ENCODE measurements at places on chromosomes 16 and 17. TPM values are rescaled to one million over a fixed set of nuclear protein-coding genes. Genes with fewer than 3 reads are reported as not detected.

The CDH3 gene
- total RNA-seq = 0.14 TPM

The HS3ST4 gene
- total RNA-seq = not detected

The GFAP gene
- total RNA-seq = 1.5 TPM

The ARSG gene
- total RNA-seq = 3.6 TPM

The SEC14L5 gene
- under 0.01 TPM for total RNA-seq
